ENCODE measurements at places on chromosomes 11 and 22. TPM values are rescaled to one million over a fixed set of nuclear protein-coding genes. Genes with fewer than 3 reads are reported as not detected.

C22orf23 gene
- total RNA-seq, result not detected

UBQLNL gene
- 0.18 TPM for total RNA-seq

TALDO1 gene
- total RNA-seq, result 277 TPM

MYEOV gene
- total RNA-seq, result not detected

OR52I2 gene
- total RNA-seq, result not detected

MYO18B gene
- total RNA-seq, result 1.3 TPM

SLC22A6 gene
- not detected for total RNA-seq
